Fibroblast of skin of back (primary cell): ENCODE measurements at places on chromosomes 7 and 10.

GRCh38 chr10:1156921-1157614 lies 100.9 kb downstream of the WDR37 start:
- DNase-seq: no peak

DNA sequence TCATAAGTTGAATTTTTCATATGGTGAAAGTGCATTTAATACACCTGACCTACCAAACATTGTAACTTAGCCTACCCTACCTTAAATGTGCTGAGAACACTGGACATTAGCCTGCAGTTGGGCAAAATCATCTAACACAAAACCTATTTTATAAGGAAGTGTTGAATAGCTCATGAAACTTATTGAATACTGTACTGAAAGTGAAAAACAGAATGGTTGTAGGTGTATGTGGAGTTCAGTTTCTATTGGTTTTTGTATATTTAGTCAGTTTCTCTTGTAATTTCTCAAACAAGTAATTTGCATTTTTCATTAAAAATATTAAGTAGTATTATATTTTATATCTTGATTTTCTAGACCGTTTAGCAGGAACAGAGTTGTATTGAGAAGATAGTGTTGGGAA lies 15.3 kb downstream of the CCDC7 start:
- DNase-seq: no peak

GRCh38 chr10:118462401-118462800 lies 120.3 kb upstream of the FAM204A start:
- no peak for DNase-seq

GRCh38 chr10:71509444-71509843 lies 112.7 kb downstream of the CDH23 start:
- no peak for DNase-seq

DNA sequence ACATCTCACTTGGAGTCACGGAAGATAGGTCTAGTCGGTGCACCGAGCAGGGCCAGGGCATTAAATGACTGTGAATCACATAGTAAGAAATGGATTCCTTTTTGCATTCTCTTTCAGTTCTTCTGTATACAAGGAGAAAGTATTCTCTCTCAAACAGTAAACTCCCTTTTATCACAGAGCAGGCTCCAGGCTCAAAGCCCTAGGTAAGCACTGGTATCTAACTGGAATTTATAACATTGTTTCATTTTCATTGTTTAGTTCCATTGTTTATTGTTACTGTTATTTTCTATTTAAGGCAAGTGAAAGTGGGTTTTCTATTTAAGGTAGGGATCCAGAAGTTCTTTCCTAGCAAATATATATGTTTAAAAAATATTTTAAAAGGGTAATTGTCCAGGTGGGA lies 44.1 kb upstream of the CDK1 start:
- DNase-seq: no peak

DNA sequence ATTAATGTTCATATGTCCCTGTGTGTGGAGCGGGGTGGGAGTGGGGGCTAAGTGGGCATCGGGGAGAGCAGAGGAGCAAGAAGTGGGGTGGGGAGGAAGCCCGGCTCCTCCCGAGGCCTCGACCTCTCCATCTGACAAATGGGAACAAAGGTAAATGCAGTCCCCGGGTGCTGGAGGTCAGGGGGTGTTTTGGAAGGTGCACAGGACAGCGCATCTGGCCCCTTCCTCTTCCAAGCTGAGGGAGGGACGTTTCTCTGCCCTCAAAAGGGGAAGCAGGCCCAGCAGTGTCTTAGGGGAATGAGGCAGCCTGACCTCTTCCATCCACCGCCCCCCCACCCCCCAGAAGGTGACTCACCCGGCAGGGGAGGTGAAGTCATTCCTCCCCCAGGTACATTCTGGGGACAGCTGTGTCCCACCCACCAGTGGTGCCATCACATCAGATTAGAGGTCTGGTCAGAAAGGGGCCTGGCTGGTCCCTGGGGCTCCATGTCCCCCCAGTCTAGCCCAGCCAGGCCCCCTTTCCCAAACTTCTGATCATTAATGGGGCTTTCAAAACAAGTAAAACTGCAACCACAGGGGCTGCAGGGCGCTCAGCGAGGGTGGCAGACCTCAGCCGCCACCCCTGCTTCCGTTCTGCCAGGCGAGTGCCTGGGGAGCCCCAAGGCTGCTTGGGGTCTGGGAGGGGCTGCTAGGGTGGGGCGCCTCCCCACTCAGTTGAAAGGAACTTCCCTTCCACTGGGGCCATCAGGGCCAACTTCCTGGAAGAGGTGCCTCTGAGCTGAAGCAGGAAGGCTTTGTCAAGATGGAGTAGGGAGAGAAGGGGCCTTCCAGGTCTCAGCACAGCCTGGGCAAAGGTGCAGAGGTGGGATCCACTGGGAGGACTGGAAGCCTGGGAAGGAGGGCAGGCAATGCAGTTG lies 10.8 kb downstream of the LFNG start:
- peak; percentile 39 for DNase-seq

DNA sequence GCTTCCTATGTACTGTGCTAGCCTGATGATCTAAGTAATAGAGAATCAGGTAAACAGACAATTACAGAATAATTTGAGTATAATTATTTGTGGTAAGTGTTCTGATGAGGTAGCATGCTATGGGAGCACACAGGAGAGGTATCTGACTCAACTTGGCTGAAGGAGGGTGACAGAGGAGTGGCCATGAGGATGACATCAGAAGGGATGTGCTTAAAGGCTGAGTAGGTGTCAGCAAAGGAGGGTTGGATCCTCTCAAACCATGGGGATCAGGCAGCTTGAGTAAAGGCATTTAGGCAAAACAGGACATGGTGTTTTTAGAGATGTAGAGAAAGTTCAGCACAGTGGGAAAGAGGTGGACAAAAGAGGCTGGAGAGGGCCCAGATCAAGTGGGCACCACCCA lies 29.0 kb downstream of the KLHDC10 start:
- no peak for DNase-seq

DNA sequence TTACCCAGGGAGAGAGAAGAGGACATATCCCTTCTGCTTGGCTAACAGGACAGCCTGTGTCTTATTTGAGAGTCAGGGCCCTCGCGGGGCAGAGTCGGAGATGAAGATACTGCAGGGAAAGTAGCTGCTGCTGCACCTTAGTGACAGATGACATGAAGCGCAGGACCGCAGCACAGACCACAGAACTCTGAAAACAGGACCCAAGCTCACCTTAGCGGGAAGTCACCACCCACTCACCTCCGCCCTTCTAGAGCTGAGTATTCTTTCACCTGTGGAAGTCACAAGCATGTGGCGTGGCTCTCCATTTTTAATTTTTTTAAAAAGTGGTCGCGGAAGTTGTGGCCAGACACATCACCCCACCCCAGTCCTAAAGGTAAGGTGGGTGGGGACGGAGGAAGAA lies 191.4 kb downstream of the FAM107B start:
- no peak for DNase-seq

- DNase-seq: peak; percentile 88
Measured at GRCh38 chr10:90319188-90319914, 538.5 kb downstream of the HTR7 start.

GRCh38 chr10:71696628-71697326 lies 22.8 kb downstream of the C10orf105 start:
- DNase-seq: peak; percentile 30

- no peak for DNase-seq
Measured at GRCh38 chr10:74026428-74027015, 28.6 kb downstream of the VCL start.
